ENCODE measurements at places on chromosomes 2 and 18.

DNA sequence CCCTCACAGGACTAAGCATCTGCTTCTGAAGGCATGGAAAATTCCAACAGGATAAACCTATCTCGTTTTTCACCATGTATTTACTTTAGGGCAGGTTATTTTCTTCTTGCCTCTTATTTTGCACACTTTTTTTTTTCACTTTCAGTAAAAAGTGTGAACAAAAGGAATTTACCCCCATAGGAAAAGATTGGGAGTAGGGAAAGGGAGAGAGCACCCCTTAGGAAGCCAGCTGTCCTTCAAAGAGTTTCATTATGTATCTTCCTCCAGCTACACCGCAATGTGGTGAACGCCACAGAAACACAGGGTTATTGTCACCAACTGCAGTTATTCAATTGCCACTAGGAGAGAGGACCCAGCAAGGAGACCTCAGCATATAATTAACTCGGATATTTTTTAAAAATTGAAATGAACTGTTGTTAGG is 286.2 kb upstream of the VRK2 start:
- DNase-seq: no peak

- no peak for DNase-seq
These were observed 451.6 kb upstream of the SALL3 start for GRCh38 chr18:78527984-78528383.

DNA sequence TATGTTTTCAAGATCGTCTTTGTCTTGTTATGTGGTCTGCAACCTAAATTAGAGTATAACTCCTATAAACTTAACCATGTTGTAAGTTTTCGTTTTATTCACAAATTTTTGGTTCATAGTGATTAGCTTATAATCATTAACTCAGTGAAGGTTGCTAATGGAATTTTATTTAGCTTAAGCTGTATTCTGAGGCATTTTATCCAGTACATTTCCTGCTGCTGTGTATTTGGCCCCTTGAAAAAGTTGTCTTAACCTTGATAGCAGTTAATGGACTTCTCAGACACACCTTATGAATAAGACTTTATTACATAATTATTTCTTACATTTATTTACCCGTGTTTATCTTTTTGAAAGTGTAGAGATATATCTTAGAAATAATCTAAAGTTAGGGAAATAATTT is 20.5 kb downstream of the VAPA start:
- DNase-seq: no peak

GRCh38 chr2:1723397-1724042 is 20.8 kb downstream of the PXDN start:
- no peak for DNase-seq

GRCh38 chr18:64027931-64028695 is 58.2 kb downstream of the SERPINB8 start:
- DNase-seq: no peak

DNA sequence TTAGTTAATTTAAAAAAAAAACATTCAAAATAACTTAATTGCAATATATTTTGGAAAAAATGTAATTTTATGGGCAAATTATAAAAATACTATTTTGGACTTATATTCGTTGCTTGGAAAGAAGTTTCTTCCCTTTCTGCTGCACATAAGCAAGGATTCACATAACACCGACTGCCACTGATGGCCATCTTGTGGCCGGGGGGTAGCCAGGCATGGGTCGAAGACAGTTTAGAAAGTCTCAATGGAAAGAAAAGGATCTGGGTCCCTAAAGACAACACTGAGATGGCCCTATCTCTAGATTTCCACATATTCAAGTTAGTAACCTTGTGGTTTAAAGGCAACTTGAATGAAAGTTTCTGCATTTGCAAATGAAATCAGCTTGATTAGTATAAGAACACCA is 318.6 kb downstream of the AKAIN1 start:
- no peak for DNase-seq

GRCh38 chr2:194327196-194327888 is 1329.7 kb upstream of the SLC39A10 start:
- DNase-seq: no peak

- no peak for DNase-seq
These were observed 127.0 kb downstream of the CELF4 start for GRCh38 chr18:37438417-37439180.

DNA sequence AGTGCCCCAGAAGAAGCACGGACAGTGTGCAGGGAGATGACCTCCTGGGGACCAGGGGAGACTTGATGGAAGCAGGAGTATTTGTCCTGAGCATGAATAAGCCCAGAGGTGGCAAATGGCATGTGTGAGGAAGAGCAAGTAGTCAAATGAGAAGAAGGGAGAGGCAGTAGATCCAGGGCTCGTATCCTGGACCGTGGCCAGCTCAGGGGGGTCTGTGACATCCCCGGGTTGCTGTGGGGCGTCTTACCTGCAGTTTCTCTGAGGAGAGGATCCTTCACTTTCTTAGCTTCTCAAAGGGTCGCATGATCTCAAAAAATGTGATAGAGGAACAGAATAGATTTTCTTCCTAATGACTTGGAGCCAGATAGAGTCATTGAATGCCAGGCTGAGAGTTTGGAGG is 57.0 kb upstream of the FOSL2 start:
- no peak for DNase-seq

DNA sequence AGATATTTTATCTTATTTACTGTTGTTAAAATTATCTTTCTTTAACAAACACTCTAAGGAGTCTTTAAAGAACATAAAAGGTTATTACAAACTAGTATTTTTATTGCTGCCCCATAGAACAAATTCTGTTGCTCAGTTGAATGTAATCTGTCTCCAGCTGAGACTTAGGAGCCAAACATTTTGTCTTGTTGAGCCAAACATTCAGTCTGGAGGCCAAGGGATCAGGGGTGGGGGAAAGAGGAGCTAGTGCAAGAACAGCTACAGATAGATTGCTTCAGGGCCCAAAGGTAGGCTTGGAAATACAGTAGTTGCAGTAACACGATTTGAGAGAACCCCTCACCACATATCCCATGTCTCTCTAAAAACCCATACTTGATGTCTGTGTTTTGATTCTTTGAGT is 51.2 kb downstream of the TPGS2 start:
- no peak for DNase-seq
